Kidney (tissue), 22 donors: ENCODE measurements at places on chromosomes 11 and 22. TPM values are rescaled to one million over a fixed set of nuclear protein-coding genes. Genes with fewer than 3 reads are reported as not detected.

GRCh38 chr11:15942126-15942525, 414.2 kb downstream of the SOX6 start:
- DNase-seq = no peak

GRCh38 chr11:9276571-9276970, 11.4 kb upstream of the DENND5A start:
- no peak for DNase-seq

- no peak for DNase-seq
Observed at GRCh38 chr22:49996119-49996517, 16.4 kb downstream of the IL17REL start.

GRCh38 chr11:27976262-27976661, 131.7 kb downstream of the KIF18A start:
- no peak for DNase-seq

GRCh38 chr11:90805172-90805571, 582.3 kb upstream of the CHORDC1 start:
- DNase-seq = no peak

GRCh38 chr22:19121631-19122142, 525 bp downstream of the DGCR2 start:
- peak; percentile 73 for DNase-seq

DNA sequence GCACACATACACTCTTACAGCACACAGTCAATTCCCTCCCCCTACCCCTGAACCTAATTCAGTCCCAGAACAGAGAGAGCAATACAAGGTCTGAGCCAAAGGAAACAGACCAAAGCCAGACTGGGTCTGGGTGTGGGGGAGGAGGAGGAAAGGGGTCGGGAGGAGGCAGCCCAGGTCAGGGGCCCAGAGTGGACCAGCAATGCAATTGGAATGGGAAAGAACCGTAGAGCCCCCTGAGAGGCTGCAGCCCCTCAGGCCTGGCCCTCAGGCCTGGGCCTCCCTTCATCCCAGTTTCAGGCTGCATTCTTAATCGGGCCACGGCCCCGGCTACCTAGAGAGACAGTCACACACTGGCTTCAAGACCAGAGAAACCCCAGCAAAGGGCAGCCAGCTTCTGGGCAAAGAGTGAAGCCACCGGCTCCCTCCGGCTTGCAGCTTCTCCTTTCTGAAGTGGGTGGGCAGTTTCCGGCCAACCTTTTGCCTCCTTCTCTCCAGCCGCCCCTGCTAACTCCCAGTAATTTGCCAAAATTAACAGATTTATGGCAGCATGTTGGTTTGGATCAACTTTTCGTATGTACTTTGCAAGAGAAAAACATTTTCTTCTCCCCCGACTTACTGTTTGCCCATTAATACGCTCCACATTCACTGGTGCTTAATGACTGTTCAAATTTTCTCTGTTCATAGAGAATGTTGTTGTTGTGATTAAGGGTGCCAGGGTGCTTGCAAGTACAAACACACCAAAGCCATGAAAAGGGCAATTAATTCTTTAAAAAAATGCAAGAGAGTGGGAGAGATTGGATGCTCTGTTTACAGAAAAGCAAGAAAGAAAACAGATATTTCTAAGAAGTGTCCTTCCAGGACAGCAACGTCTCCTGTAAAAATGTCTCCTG, 488.3 kb downstream of the MN1 start:
- DNase-seq = peak; percentile 62

DNA sequence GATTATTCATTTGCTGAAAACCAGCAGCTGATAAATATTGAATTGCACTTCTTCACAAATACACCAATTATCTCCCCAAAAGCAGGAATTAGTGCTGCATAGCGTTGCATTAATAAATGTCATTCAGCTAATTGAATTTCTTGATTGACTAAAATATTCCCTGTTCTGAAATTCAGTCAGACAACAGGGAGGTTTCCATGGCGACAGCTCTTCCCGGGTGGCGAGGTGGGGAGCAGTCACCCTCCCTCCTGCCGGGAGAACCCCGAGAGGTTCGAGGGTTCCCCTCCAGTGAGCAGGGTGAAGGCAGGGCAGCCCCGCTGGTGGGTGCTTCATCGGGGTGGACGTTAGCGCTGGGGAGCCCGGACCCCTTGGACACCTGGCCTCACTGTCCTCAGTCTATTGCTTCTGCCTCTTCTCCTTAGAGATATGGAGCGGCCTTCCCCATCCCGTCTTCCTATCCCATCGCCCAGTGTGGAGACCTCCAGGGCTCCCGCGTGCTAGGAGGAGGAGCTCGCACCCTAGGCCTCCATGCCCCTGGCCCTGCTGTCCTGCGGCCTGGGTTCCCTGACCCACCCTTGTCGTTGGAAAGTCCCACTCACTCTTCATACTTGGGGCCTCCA, 983.5 kb downstream of the BRD1 start:
- DNase-seq = no peak

- no peak for DNase-seq
Observed at GRCh38 chr11:12534549-12534948, 139.7 kb upstream of the TEAD1 start.

GRCh38 chr11:45144126-45145082, 2.0 kb upstream of the PRDM11 start:
- no peak for DNase-seq

DNA sequence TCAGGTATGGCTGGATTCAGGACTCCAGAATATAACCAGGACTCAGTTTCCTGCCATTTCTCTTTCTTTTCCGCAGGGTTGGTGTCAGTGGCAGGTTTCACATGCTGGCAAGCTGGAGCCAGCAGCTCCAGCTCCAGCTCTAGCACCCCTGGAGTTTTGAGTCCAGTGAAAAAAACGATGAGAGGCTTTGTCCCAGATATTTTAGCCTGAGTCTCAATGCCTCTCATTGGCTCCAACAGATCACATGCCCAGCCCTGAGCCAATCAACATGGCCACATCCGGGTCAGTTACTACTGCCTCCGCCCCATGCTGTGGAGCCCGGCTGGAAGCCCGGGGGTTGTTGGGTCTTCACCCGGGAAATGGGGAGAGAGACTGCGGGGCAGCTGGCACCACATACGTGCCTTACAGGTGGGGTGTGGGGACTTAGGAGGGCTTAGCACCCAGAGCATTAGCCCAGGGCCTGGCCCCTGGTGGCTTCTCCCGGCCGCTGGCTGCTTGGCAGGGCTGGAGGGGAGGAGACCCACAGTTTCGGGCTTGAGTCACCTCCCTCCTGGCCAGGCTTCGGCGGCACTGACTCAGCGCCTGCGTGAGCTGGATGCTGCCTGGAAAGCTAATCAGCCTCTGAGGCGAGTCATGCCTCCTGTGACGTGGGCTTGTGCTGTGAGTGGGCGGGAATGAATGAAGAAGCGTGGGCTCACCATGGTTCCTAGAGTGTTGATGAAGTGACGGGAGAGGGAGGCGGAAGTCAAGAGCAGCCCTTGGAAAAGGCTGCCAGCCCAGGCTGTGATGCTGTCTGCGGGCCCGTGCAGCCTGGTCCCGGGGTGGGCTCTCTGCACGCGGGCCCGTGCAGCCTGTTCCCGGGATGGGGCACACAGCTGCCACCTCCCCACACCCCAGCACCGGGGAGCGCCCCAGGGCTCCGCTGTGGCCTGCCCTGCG, 15.3 kb upstream of the MRTFA start:
- DNase-seq = peak; percentile 98

GRCh38 chr11:1572197-1573076, at the start of gene DUSP8:
DUSP8 (minus strand) TSS chr11:1572271; CDS start chr11:1565826, 6,445 bp downstream.
- peak; percentile 96 for DNase-seq

DNA sequence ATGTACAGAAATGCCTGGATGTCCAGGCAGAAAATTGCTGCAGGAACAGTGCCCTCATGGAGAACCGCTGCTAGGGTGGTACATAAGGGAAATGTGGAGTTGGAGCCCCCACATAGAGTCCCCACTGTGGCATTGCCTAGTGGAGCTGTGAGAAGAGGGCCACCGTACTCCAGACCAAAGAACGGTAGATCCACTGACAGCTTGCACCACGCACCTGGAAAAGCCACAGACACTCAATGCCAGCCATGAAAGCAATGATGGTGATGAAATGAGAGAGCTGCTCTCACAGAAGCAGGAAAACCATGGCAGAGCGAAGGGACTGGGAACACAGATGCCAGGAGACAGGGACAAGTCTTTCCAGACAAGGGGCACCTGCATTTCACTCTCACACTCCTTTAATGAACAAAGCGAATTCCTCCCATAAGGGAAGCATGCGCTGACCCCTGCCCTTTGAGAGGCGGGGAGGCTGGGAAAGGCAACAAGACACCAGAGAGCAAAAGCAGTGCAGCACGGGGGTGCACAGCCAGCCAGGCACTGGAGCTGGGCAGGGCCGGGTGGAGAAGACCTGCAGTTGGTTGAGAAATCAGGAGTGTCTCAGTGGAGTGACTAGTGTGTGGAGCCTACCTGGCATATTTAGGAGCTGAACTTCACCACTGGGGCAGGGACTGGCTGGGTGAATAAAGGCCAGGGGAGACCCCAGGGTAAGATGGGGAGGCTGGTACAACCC, 1025.2 kb downstream of the TBC1D22A start:
- DNase-seq = no peak

DNA sequence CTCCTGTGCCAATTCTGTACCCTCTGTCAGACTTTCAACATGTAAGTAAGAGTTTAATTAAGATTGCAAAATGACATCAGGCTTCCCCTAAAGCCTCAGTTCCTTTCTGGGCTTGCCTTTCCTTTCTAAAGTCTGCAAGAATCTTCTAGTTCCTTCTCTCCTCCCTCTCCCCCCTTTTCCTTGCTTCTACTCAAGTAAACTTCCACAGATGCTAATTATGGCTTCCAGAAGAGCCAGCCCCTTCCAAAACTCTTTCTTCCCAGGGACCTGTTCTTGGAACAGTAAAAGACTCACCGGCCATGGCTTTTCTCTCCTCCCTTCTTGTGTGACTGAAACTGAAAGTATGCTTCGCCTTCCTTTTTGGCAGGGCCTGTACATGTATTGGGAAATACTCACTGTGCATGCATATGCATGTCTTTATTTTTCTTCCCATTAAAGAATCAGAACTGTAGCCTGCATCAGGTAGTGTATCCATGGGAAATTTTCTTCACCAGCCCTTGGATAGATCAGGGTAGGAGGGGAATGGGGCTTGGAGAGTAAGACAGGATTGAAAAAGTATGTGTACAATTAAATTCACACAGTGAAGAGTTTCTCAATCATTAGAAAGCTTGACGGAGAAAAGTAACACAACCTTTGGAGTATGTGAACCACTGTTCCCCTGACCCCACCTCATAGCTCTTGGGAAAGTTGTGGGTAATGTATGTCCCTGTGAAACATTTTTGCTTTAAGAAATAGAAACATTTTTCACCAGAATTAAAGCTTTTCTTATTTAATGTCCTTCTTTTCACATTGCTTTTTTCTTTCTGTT, at the start of gene CASP1:
TSS of gene CASP1 (minus strand) at position 332 of the 808 bp plus-strand sequence. CDS start at position 301, 31 bp downstream.
- DNase-seq = no peak

GRCh38 chr11:114215871-114216795, 80.1 kb upstream of the NNMT start:
- DNase-seq = no peak

DNA sequence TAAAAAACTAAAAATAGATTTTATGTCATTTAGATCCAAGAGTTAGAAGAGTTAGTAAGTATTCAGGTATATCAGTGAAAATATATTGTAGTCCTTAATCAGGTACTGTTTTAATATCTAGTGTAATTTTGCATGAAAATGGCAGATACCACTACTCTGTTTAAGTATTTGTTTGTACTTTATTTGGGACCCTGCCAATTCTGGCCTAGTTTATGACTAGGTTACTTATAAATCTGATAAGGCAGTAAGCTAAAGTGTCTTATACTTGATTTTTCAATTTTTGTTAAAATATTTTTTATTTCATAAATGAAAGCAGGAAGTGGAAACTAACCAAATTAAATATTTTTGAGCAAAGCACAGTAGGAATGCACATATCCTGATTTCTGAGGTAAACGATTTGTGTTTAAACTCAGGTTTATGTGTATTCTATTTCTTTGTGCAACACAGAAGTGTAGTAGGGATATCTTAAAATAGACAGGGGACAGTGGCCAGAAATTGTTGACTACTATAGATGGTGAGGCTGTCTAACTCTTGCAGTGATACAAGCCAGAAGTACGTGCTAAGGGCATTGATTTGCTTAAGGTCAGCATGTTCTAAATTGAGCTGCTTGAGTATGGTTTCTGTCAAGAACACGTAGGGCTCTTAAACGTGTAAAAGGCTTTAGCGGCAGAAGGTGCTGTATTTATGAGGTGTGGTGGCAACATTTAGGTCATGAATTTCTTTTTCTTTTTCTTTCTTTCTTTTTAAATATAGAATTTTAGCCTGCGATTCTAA, 34.0 kb downstream of the HIPK3 start:
- peak; percentile 47 for DNase-seq

DNA sequence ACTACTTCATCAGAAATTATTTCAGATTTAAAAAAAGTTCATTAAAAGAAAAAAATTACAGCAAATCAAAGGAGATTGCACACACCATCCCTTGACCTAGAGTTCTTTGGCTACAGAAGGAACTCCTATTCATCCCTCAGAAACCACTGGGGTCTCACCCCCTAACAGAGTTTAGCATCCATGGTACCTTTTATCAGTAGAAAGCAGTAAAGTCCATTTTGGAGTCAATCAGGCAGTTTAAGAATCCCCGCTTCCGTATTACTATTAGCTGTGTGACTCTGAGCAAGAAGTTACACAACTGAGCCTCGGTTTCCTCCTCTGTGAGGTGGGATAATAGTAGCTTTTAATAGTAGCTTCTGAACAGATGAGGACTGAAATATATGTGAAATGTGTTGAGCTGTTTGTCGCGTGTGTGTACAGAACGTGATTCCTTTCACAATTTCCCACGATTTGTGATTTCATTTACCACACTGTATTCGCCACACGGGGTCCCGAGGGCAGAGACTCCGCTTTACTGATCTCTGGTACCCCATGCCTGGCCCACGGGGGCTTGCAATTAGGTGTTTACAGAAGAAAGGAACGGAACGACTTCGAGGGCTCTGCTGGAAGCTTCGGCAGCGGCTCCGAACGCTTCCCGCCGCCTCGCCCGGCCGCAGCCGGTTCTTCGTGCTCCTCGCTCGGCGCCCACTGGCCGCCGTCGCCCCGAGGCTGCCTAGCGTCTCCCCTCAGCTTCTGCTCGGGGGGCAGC, 72.5 kb upstream of the ZBED5 start:
- no peak for DNase-seq

The TSG101 gene
- total RNA-seq = 61.3 TPM

The TRIM51 gene
- not detected for total RNA-seq

The VPS26B gene
- 34.6 TPM for total RNA-seq

The SAAL1 gene
- total RNA-seq = 12.9 TPM

The MFNG gene
- total RNA-seq = 31.1 TPM
